ENCODE measurements at places on chromosomes 3 and 15. TPM values are rescaled to one million over a fixed set of nuclear protein-coding genes. Genes with fewer than 3 reads are reported as not detected.

Gene STOML1
- total RNA-seq = 8.5 TPM

Gene ITGB5
- 281 TPM for total RNA-seq

Gene FGD5
- total RNA-seq = 82.4 TPM

Gene DUOXA2
- not detected for total RNA-seq

Data from endothelial cell of coronary artery (primary cell).